ENCODE measurements at places on chromosomes 1 and 21.
A peak's percentile ranks its signal among the peaks of the same experiment; 100 is the strongest.

- no peak overlapping the region for H3K27ac ChIP-seq
- H3K4me1 ChIP-seq: no peaks in the 10 kb centered on the region
- DNase-seq: peak; percentile 31
- no peaks in the 10 kb centered on the region for H3K36me3 ChIP-seq
- H3K27me3 ChIP-seq: no peaks in the 10 kb centered on the region
- no peak overlapping the region for H3K4me3 ChIP-seq
Measured at GRCh38 chr1:91428182-91428798, 23.7 kb upstream of the HFM1 start.

DNA sequence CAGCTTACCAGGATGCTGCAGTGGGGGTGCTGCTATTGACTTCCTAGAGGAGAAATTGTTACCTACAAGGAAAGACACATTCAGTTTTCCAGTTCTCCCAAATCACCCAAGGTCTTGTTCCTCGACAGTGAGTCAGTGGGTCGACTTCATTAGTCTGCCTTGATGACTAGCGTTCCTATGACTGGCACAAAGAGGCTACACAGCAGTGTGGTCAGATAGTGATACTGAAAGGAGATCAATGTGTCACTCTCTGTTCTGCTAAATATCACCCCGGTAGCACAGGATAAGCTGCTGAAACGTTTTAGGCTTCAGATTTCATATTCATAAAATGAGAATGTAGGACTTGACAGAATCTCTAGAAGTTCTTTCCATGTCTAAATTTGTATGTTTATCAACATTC, 357.4 kb downstream of the LMX1A start:
- no peak overlapping the region for H3K27ac ChIP-seq
- H3K27me3 ChIP-seq: no peaks in the 10 kb centered on the region
- no peaks in the 10 kb centered on the region for H3K4me1 ChIP-seq
- no peak overlapping the region for H3K4me3 ChIP-seq
- no peaks in the 10 kb centered on the region for H3K36me3 ChIP-seq
- DNase-seq: no peak

DNA sequence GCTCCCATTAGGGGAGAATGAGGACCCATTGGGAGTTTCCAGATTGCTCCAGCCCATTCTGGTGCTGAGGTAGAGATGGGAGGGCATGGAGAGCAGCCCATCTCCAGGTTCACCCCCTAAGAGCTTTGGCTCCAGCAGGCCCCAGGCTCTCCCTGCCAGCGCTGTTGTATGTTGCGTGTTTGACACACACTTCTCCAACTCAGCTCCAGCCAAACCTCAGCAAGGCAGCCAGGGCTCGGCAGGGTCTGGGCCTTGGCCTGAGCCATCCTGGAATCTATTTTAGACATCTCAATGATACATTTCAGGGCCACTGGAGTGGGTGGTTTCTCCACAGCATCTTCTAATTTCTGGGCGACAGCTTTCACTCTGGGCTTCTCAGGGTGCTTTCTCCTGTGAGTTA, 117.0 kb downstream of the NAV1 start:
- DNase-seq: no peak
- peaks cover 30% of the 10 kb centered on the region for H3K4me1 ChIP-seq
- H3K27me3 ChIP-seq: no peaks in the 10 kb centered on the region
- no peak overlapping the region for H3K4me3 ChIP-seq
- H3K27ac ChIP-seq: peak overlapping the region; percentile 23

DNA sequence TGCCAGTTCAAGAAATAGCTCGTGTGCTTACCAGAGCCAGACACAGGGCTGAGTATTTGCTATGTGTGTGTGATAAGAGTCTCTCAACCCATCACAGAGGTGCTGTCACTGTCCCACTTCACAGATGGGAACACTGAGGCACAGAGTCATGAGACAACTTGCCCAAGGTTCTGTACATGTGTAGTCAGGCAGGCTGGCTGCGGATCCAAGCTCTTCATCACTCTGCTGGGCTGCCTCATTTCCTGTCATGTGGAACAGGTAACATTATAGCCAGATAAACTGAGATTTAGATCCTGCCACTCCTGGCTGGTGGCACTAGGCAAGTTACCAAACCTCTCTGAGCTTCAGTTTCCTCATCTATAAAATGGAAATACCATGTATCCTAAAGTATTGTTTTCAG, 77.8 kb downstream of the ITPKB start:
- no peaks in the 10 kb centered on the region for H3K36me3 ChIP-seq
- no peak for DNase-seq
- peaks cover 78% of the 10 kb centered on the region for H3K4me1 ChIP-seq
- H3K27me3 ChIP-seq: no peaks in the 10 kb centered on the region

- no peaks in the 10 kb centered on the region for H3K27me3 ChIP-seq
- no peaks in the 10 kb centered on the region for H3K36me3 ChIP-seq
- H3K27ac ChIP-seq: no peak overlapping the region
- H3K4me3 ChIP-seq: no peak overlapping the region
- H3K4me1 ChIP-seq: no peaks in the 10 kb centered on the region
- DNase-seq: no peak
Measured at GRCh38 chr1:243962541-243962940, 88.5 kb upstream of the ZBTB18 start.

DNA sequence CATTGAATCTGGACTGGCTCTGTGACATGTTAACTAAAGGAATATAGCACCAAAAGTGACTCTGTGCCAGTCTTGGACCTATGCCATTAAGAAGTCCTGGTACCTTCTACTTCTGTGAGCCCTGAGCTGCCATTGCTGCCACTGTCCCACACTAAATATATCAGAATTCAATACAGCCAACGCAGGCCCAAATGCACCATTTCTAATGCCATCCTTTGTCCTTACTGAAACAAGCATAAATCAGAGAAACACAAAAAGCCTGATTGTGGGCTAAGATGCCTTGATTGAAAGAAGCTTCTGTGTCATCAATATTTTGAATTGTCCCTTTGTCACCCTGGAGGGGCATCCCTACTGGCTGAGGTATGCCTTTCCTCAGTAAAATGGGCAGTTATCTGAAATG, 66.9 kb upstream of the NEK2 start:
- H3K36me3 ChIP-seq: no peaks in the 10 kb centered on the region
- no peaks in the 10 kb centered on the region for H3K27me3 ChIP-seq
- H3K4me1 ChIP-seq: peaks cover 14% of the 10 kb centered on the region
- no peak for DNase-seq
- H3K4me3 ChIP-seq: no peak overlapping the region

- peaks cover 41% of the 10 kb centered on the region for H3K4me1 ChIP-seq
- H3K4me3 ChIP-seq: no peak overlapping the region
- peak overlapping the region; percentile 95 for H3K27ac ChIP-seq
- peaks cover 8% of the 10 kb centered on the region for H3K36me3 ChIP-seq
- no peak for DNase-seq
Measured at GRCh38 chr21:42312626-42313104, 2.5 kb downstream of the TFF3 start.

- DNase-seq: peak; percentile 55
- H3K27ac ChIP-seq: peak within 1 kb of the TSS; percentile 76
- no peaks in the 10 kb centered on the region for H3K36me3 ChIP-seq
- no peaks in the 10 kb centered on the region for H3K27me3 ChIP-seq
Measured at GRCh38 chr1:155940993-155941844, at the start of gene RXFP4. Gene RXFP4 (plus strand): TSS chr1:155941638. CDS start chr1:155941710, 72 bp downstream.

GRCh38 chr1:109850194-109850593, 60.5 kb upstream of the CSF1 start:
- no peaks in the 10 kb centered on the region for H3K36me3 ChIP-seq
- H3K27ac ChIP-seq: no peak overlapping the region
- H3K27me3 ChIP-seq: no peaks in the 10 kb centered on the region
- peaks cover 26% of the 10 kb centered on the region for H3K4me1 ChIP-seq
- no peak for DNase-seq
- no peak overlapping the region for H3K4me3 ChIP-seq

DNA sequence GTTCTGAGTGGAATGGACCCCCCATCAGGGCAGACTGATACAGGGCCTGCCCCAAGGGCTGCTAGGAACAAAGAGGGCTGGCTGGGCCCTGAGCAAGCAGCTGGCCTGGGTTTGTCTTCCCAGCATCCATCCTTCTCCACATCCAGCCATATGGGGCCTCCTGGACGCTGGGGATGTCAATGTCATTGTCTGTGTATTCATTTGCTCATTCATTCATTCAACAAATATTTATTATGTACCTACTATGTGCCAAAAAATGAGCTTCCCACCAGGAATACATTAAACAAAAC, 15.6 kb upstream of the ECE1 start:
- H3K27ac ChIP-seq: no peak overlapping the region
- no peaks in the 10 kb centered on the region for H3K36me3 ChIP-seq
- no peak for DNase-seq
- no peaks in the 10 kb centered on the region for H3K27me3 ChIP-seq
- no peak overlapping the region for H3K4me3 ChIP-seq
- peaks cover 31% of the 10 kb centered on the region for H3K4me1 ChIP-seq

- H3K27ac ChIP-seq: peak overlapping the region; percentile 82
- no peaks in the 10 kb centered on the region for H3K36me3 ChIP-seq
- H3K4me3 ChIP-seq: no peak overlapping the region
- H3K27me3 ChIP-seq: no peaks in the 10 kb centered on the region
- DNase-seq: no peak
Measured at GRCh38 chr1:203346769-203347102, 4.2 kb downstream of the FMOD start.

- no peak overlapping the region for H3K27ac ChIP-seq
- no peak for DNase-seq
- H3K27me3 ChIP-seq: no peaks in the 10 kb centered on the region
- H3K36me3 ChIP-seq: no peaks in the 10 kb centered on the region
- no peak overlapping the region for H3K4me3 ChIP-seq
Measured at GRCh38 chr1:242240691-242241090, 241.8 kb upstream of the MAP1LC3C start.

- H3K36me3 ChIP-seq: no peaks in the 10 kb centered on the region
- H3K27me3 ChIP-seq: no peaks in the 10 kb centered on the region
- H3K27ac ChIP-seq: no peak overlapping the region
- DNase-seq: no peak
- H3K4me3 ChIP-seq: no peak overlapping the region
- H3K4me1 ChIP-seq: no peaks in the 10 kb centered on the region
Measured at GRCh38 chr21:43362915-43363314, 64.0 kb downstream of the SIK1 start.

- peak overlapping the region; percentile 84 for H3K27ac ChIP-seq
- H3K4me1 ChIP-seq: peaks cover 33% of the 10 kb centered on the region
- DNase-seq: peak; percentile 95
- no peaks in the 10 kb centered on the region for H3K36me3 ChIP-seq
- no peaks in the 10 kb centered on the region for H3K27me3 ChIP-seq
- no peak overlapping the region for H3K4me3 ChIP-seq
Measured at GRCh38 chr1:115056395-115056798, 26.8 kb downstream of the TSHB start.
